ENCODE measurements at places on chromosomes 12 and 14. TPM values are rescaled to one million over a fixed set of nuclear protein-coding genes. Genes with fewer than 3 reads are reported as not detected.

- no peak for DNase-seq
Observed at GRCh38 chr14:66041582-66041981, 444.6 kb upstream of the CCDC196 start.

- DNase-seq: no peak
Observed at GRCh38 chr14:65303190-65303898, 109.2 kb upstream of the FUT8 start.

- DNase-seq: no peak
Observed at GRCh38 chr12:92432724-92433441, 269.9 kb upstream of the PLEKHG7 start.

- DNase-seq: peak; percentile 27
Observed at GRCh38 chr12:94149781-94150239, 1.4 kb downstream of the PLXNC1 start.

The CNTN1 gene
- not detected for total RNA-seq

DNA sequence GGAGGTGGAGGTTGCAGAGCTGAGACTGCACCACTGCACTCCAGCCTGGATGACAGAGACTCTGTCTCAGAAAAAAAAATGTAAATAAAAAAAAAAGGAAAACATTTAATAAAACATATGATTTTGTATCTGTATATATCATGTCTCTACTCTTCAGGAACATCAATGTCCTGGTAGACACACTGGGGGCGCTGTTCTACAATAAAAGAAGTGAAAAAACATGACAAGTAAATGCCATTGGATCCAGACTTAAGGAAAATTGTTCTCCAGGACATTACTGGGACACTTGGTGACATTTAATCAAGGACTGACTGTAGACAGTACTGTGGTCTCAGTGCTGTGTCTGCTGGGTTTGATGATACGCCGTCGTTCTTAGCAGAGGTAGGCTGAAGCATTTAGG, 15.5 kb upstream of the KLC1 start:
- no peak for DNase-seq

- peak; percentile 85 for DNase-seq
Observed at GRCh38 chr12:69534389-69534822, 50.9 kb upstream of the CCT2 start.

DNA sequence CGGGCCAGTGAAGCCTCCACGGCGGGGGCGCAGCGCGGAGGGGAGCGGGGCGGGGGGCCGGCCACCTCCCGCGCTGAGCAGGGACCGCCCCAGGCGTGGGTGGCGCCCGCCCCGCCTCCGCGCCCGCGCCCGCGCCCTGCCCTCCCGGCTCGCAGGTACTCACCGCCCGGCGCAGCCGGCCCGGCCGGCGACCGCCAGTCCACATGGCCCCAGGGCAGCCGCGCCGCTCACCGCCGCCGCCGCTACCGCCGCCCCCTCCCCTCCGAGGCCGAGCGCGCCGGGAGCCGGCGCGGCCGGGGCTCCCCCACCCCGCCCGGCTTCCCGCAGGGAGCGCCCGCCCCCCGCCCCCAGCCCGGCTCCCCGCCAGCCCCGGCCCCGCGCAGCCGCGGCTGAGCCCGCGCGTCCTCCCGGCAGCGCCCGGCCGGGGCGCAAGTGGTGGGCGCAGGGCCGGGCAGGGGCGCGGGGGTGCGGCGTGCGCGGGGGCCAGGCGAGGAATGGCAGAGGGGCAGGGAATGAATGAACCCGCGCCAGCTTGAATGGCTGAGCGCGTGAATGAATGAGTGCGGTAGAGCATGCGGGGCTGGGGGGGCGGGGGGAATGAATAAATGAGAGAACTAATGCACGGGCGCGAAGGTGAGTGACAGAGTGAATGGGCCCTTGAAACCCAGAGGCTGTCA, at the start of gene BEGAIN:
BEGAIN (minus strand) TSS at position 332 of the 677 bp plus-strand sequence; CDS start at position 205, 127 bp downstream.
- DNase-seq: peak; percentile 70

DNA sequence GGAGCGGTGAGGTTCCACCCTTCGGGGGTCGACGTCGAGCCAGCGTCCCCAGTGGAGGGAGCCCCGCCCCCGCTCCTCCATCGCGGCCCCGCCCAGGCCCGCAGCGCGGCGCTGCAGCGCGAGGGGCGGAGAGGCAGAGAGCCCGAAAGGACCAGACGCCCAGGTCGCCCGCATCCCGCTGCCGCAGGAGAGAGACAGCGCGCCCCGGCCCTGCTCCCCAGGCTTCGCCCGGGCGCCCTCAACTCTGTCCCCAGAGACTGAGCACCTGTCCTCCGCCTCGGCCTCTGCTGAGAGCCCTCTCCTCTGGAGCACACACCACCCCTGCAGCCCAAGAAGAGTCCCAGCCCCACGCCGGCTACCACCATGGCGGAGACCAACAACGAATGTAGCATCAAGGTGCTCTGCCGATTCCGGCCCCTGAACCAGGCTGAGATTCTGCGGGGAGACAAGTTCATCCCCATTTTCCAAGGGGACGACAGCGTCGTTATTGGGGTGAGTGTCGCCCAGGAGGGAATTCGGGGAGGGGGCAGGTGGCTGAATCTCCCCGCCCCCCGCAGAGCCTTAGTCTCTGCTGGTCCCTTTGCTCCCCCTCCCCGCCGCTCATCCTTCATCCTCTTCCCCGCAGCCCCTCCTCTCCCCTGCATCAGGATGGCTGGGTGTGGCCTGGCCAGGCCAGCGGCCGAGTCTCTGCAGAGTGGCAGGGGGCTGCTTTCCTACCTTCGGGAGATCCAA, at the start of gene KIF5A:
KIF5A (plus strand) TSS at position 136 of the 732 bp plus-strand sequence; CDS start at position 364, 228 bp downstream.
- DNase-seq: peak; percentile 21

DNA sequence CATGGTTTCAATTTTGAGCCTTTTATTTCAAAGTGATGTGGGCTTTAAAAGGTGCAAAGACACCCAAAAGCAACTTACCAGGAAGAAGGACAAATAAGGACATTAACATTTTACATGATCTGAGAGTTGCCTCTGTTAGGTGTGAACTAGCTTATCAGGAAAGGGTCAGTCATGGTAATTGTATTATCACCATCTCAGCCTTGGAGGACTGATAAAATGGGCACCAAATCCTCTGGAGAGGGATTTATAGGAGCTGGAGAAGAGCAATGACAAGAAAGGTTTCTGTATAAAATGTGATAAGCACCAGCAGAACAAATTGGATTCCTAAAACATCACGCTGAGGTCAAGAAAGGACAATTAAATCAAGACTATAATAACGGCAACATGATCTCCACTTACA, 217.7 kb upstream of the PRICKLE1 start:
- DNase-seq: no peak
